ENCODE measurements at places on chromosomes 11 and 22.

DNA sequence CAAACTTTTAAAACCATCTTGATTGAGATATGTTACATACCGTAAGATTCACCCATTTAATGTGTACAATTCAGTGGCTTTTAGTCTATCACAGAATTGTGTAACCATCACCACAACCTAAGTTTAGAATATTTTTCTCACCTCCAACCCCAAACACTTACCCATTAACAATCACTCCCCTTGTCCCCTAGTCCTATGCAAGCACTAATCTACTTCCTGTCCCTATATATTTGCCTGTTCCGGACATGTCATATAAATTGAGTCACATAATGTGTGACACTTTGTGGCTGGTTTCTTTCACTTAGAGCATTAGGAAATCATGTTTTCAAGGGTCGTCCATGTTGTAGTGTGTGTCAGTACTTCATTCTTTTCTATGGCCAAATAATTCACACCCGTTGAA is 38.8 kb downstream of the RASSF10 start:
- DNase-seq: no peak

GRCh38 chr11:2355000-2355644 is 22.0 kb upstream of the CD81 start:
- no peak for DNase-seq

DNA sequence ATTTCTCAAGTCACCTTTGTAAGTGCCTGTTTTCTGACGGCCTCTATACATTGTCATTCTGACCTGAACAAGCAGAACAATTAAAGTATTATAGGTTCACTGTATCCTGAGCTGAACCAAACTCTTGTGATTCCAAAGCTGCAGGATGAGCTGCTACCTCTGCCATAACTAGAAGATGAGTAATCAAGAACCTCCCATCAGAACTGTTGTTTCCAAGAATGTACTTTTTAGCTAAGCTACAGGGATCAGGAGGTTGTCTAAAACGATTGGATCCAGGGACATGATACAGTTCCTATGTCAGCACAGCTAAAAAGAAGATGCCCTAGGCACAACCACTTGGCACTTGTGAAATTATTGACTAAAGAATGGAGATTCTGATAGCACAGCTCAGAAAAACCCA is 288.4 kb upstream of the CCDC90B start:
- no peak for DNase-seq

DNA sequence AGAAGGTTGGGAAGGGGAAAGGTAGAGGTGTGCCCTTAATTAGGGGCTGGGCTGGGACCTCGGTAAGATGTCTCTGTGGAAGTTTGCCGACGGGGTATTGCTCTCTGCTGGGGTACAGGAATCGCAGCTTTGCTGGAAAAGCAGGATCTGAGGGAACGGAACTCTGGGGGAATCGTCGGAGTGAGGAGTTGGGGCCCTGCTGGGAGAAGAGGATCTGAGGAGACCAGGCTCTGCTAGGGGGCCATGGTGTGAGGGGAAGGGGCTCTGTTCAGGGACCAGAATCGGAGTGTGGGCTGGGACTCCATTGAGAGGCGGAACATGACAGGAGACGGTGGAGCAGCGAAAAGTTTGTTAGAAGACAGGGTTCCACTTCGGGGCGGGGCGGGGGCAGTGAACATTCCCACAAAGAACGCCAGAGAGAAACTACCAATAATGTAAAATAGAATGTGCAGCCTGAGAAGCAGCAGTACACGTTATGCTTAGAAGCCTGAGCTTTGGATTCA is 456 bp downstream of the AAMDC start:
- DNase-seq: peak; percentile 16

- DNase-seq: no peak
Measured at GRCh38 chr11:8382436-8383053, 118.9 kb upstream of the LMO1 start.

GRCh38 chr11:18768472-18768901 is 23.1 kb downstream of the PTPN5 start:
- DNase-seq: no peak

- no peak for DNase-seq
Measured at GRCh38 chr11:75245356-75246005, 4.9 kb downstream of the TPBGL start.

DNA sequence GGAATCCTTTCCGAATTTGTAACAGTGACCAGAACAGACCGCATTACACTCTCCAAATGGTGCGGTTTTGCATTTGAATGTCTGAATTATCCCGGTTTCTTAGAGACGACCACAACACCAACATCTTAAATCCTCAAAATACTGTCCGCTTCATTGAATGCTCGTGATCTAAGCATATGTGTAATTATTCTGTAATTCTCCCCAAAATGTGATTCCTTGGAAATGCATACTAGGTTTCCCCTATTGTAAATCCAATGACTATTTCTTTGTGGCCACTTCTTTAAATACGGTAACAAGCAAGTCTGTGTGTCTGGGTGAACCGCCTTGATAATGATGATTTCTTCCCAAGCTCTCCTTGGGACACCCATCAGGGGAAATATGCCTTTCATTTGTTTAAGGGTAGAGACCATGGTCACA is 87.3 kb upstream of the DBX1 start:
- no peak for DNase-seq

DNA sequence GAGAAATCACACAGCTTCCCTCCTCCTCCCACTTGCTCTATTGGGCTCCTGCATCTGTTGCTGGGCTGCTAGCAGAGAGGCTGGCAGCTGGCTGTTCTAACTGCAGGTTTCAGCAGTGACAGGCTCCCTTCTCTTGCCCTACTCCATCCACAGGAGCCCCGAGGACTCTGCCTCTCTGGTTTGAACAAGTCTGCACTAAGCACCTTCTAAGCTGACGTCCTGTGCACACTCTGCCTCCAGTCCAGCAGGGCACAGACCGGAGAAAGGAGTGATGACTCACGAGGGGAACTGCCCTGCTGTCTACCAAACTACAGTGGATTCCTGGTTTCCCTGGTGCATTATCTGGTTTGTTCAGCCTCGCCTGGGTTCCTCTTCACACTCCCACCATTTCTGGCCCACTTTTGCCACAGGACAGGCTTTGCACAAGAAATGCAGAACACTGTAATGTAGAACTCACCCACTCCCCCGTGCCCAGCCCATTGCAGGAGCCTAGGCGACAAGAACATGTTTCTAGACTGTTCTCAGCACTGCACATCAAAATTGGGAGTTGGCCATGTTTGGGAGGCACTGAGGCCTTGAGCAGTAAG is 26.0 kb downstream of the IL10RA start:
- no peak for DNase-seq

- DNase-seq: no peak
Measured at GRCh38 chr11:61832754-61833153, 4.7 kb downstream of the FADS2 start.

GRCh38 chr22:17918840-17919239 is 105.5 kb downstream of the MICAL3 start:
- no peak for DNase-seq

- no peak for DNase-seq
Measured at GRCh38 chr22:24567668-24568067, 11.9 kb downstream of the SNRPD3 start.

- DNase-seq: peak; percentile 46
Measured at GRCh38 chr22:31089160-31090100, 8.3 kb downstream of the SMTN start.

GRCh38 chr22:37848587-37849088 is 581 bp upstream of the EIF3L start:
- peak; percentile 38 for DNase-seq

DNA sequence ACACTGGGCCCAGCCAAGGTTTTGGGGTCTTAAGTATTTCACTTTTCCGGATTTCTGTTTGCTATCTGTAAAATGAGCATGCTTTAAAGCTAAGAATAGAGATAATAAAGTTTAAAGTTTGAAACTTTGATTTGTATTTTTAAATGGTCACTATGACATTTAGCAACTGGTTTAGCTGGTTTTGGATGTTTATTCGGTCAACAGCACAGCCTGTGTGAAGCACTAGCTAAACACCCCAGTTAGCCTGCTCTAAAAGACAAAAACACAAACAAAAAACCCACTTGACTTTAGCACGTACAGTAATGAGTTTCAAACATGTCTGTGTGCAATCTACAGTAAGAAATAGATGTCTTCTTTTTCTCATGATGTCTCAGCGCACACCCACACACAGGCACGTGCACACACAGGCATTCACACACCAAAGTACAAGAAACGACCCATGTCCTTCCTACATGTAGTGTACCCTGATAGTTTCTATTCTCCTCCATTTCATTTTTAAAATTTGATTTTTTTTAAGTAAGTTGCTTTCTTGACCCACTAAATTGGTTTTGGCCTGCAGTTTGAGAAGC is 29.4 kb downstream of the SLC1A2 start:
- no peak for DNase-seq

DNA sequence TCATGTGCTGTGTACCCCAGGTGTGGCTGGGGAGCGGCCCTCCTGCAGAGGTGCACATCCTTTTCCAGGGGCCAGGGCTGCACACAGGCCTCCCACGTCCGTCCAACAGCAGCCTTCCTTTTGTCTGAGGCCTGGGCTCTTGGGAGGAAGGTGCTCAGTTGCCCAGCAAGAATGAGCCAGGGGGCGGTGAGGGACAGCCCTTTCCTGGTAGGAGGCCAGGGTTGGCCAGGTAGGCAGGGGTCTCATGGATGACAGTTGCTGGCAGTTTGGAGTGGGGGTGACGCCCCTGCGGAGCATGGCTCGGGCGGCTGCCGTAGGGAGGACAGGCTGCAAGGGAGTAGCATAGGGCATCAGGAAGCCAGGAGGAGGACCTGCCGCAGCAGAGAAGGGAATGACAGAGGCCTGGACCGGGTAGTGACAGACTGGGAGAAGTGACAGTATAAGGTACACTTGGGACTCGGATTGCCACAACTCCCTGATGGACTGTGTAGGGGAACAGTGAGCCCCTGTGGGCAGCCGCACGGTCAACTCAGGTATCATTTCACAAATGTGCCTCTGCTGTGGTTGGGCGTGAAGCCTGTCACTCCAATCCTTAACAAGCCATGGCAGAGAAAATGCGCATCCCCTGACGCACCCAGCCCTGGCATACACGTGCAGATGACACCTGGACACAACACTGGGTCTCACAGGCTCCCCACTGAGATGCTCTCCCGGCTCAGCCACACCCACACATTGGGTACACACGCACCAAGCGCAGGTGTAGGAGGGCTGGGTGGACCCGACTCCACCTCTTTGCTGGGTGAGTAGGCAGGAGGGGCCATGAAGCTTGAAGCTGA is 79.7 kb downstream of the DGCR2 start:
- no peak for DNase-seq

GRCh38 chr11:131829725-131830124 is 459.3 kb downstream of the NTM start:
- no peak for DNase-seq

DNA sequence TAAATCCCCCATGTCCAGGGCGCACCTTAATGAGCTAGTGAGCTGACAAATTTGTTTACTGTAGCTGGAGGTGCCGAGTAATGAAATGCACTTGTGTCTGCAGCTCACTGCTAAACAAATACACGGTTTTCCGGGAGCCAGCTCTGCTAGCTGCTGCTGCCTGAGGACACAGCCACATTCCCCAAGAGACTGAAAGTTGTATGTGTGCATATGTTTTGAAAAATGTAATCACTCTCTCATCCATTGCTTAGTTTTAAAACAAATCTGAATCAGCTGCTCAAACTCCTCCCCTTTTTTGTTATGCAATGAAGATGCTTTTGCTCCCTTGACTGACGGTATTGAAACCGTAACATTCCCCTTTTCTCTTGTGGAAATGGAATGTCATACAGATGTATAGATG is 62.4 kb upstream of the NNMT start:
- DNase-seq: peak; percentile 82

DNA sequence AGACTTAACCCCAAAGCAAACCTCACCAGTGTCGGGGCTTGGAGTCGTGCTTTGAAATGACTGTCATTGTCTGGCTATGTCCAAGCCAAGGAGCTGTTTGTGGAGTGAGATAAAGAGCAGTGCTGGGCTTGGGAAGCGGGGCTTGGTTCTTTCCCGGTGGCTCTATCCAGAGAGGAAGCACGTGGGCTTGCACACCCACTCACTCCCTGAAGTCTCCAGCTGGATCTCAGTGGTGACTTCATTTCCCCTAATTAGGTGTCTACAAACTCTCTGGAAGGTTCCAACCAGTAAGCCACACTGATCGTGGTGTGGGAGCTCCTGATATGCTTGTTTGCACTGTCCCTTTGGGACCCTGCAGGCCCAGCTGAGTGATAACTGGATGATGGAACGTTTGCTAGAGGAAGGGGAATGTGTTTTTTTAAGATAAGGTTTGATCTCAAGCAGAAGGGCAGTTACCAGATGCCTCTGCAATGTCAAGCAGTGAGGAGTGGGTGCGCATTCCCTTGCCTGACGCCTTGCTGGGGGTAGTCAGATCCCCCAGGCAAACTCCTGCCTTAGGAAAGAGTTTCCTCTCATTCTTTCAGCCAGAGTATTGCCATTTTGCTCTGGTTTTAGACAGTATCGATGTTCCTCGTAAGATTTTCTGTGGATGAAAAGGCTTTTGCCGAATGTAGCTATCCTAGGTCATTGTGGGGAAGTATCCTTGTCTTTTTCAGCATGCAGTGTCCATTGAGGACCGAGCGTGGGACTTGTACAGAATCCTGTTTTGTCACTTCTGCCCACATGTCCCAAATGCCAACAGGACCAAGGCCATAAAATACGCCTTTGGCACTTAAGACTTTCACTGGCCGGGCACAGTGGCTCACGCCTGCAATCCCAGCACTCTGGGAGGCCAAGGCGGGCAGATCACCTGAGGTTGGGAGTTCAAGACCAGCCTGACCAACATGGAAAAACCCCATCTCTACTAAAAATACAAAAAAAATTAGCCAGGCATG is 90.9 kb downstream of the MICAL2 start:
- no peak for DNase-seq

DNA sequence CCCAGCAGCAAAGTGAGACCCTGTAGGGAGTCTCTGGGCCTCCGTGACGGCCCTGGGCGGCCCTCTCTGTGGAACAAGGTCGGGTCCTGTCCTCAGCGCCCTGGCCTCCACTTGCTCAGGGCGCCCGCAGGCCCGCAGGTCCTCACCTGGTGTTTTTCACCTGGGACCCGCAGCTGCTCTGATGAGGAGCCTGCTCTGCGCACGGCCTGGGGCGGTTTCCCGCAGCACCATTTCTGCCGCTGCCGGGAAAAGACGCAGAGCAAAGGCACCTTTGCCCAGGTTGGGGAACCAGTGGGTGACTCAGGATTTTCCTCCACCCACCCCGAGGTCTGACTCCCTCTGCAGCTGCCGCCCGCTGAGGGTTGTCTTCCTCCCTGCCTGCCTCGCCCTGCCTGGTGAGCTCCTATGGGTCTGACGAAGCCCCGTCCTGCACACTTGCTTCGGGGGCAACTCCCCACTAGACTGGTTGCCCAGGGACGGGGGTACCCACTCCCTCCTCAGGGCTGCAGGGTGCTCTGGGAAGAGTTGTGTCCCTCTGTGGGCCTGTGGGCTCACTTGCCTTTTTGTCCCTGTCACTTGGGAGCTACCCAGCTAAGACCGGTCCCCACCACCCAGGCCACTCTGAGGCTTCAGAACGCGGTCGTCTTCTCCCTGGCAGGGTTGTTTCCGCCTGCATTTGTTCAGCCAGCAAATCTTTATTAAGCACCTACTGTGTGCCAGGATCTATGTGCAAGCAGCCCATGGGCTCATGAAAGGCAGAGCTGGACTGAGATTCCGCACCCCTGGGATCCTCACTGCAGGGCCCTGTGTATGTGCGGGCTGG is 89.5 kb downstream of the KCNQ1 start:
- DNase-seq: no peak

- no peak for DNase-seq
Measured at GRCh38 chr11:126658306-126659056, 303.0 kb downstream of the ST3GAL4 start.
